Colonic mucosa (tissue), 4 donors: ENCODE measurements at places on chromosomes 1 and 21. TPM values are rescaled to one million over a fixed set of nuclear protein-coding genes. Genes with fewer than 3 reads are reported as not detected.

DNA sequence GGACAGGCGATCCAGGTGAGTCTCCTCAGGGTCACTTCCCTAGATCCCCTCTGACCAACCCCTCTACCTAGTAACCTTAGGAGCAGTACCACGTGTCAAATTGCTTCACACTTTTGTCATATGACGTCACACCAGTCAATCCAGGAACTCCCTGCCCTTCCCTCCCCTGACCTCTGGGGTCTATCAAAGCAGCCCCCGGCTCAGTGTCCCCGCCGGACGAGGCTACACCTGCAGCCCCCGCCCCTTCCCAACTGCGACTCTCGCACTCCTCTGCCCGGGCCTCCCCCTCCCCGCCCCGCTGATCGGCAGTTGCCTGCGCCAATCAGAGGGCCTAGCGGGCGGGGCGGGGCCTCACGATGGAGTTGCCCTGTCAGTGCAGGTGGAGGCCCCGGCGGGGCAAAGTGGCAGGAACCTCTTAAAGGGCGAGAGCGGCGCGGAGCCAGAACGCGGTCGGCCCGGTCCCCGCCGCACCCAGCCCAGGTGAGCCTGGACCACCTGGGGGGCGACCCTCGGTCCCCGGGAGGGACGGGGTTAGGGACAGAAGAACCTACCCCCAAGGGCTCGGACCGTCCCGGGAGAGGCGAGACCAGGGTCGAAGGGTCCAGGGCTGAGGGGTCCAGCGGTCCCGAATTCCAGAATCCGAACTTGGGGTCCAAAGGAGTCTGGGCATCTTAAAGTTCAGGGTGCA is 27.5 kb upstream of the EPB41 start:
- peaks cover 11% of the 10 kb centered on the region for H3K4me1 ChIP-seq
- H3K27me3 ChIP-seq = no peaks in the 10 kb centered on the region
- DNase-seq = peak; percentile 92
- H3K27ac ChIP-seq = peak overlapping the region; percentile 5

DNA sequence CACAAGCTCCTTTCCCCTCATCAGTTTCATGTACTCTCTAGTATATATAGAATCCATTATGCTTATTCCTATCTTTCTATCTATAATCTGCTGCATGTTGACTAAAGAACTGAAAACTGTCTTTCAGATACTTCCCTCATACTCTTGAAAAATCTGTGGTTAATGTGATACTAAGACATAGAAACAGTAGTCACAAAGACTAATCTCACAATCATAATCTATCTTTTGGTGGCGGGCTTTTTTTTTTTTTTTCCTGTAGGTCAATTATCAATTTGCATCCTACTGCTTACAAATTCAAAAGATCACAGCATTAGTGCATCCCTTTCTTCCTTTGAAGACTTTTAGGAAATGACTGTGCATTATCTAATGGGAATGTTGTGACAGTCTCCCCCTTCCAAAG is 4.7 kb downstream of the UBR4 start:
- no peaks in the 10 kb centered on the region for H3K27me3 ChIP-seq
- H3K4me3 ChIP-seq = no peak overlapping the region

DNA sequence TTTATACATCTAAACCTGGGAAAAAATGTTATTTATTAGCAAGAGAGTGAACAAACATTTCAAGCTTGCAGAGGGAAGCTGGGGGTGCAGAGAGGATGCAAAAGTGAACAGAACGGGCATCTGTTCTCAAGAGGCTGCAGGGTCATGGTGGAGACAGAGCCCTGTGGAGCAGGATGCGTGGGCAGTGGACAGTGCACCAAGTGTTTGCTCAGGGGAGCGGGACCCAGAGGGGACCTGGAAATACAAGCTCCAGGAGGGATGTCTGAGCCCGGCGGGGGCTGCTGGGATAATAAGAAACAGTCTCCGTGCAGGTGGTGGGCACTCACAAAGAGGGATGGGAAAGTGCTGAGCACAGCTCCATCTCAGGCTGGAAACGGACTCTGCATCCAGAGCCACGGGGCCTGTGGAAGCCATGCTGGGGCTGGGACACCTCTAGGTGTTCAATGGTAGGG is 105.3 kb upstream of the SLC45A1 start:
- no peaks in the 10 kb centered on the region for H3K36me3 ChIP-seq
- H3K4me1 ChIP-seq = no peaks in the 10 kb centered on the region
- H3K27me3 ChIP-seq = no peaks in the 10 kb centered on the region
- no peak overlapping the region for H3K4me3 ChIP-seq

The FNDC10 gene
- total RNA-seq = 4.2 TPM

- no peaks in the 10 kb centered on the region for H3K4me1 ChIP-seq
- no peak overlapping the region for H3K4me3 ChIP-seq
- no peak overlapping the region for H3K27ac ChIP-seq
- H3K27me3 ChIP-seq = no peaks in the 10 kb centered on the region
- no peak for DNase-seq
- H3K36me3 ChIP-seq = no peaks in the 10 kb centered on the region
Observed at GRCh38 chr1:221625026-221625425, 116.9 kb downstream of the DUSP10 start.

- H3K4me1 ChIP-seq = peaks cover 2% of the 10 kb centered on the region
Observed at GRCh38 chr1:162074276-162075005, 5.0 kb downstream of the NOS1AP start.

DNA sequence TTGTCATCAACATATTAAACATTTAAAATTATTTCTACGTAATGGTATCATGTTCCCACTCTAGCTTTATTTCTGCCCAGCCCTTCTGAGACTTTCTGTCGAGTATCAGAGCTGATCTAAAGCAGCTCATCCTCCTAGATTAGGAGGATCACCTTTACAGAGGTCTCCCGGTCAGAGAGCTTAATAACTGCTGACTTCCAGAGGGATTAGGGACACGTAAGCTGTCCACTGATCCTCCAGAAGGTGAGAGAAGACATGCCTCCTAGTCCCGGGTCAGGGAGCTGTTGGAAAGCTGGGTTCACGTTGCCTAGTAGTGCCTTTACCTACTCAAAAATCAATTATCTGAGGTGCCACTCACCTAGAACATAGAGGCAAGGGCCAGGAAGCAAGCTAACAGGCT is 31.2 kb upstream of the NADK start:
- peaks cover 11% of the 10 kb centered on the region for H3K36me3 ChIP-seq
- DNase-seq = no peak
- H3K4me3 ChIP-seq = no peak overlapping the region
- H3K4me1 ChIP-seq = no peaks in the 10 kb centered on the region
- H3K27ac ChIP-seq = no peak overlapping the region

The INSRR gene
- not detected for total RNA-seq

GRCh38 chr1:174671826-174672225 is 224.1 kb downstream of the GPR52 start:
- no peaks in the 10 kb centered on the region for H3K36me3 ChIP-seq
- no peak for DNase-seq
- no peak overlapping the region for H3K27ac ChIP-seq
- H3K4me3 ChIP-seq = no peak overlapping the region
- H3K4me1 ChIP-seq = no peaks in the 10 kb centered on the region
- H3K27me3 ChIP-seq = no peaks in the 10 kb centered on the region

The GPATCH4 gene
- total RNA-seq = 31.3 TPM

DNA sequence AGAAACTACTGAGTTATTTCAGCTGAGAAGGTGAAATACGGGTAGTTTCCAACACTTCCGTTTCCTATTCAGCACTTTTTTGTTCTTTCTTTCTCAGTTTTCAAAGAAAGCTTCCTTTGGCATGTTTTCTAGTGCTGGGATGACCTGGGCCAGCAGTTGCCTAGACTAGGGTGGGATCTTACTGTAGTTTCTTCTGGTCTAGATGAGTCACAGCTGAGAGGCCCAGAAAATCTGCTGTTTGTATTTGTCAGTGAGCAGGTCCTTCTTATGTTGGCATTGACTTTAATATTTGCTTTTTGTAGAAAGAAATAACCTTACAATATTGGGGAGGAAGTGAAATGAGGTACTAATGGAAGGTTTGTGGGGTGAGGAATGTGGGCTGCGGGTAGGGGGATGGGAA is 22.2 kb downstream of the C1orf21 start:
- DNase-seq = no peak
- H3K4me3 ChIP-seq = no peak overlapping the region
- no peaks in the 10 kb centered on the region for H3K4me1 ChIP-seq
- no peaks in the 10 kb centered on the region for H3K36me3 ChIP-seq
- H3K27me3 ChIP-seq = no peaks in the 10 kb centered on the region

The PRR9 gene
- not detected for total RNA-seq

DNA sequence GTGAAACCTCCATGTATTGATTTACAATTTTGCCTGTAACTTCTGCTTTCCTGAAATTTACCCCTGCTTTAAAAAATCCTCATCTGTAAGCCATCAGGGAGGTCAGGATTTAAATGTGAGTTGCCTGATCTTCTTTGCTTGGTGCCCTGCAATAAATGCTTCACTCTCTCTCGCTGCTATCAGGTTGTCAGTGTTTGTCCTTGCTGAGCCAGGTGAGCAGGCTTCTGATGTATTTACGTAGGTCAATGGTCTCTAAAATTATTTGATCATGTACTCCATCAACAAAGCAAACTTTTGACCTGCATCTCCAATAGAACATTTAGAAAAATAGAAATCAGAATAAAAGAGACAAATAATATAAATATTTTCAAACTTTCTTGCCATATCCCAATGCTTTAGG is 453.4 kb downstream of the DPYD start:
- H3K4me1 ChIP-seq = no peaks in the 10 kb centered on the region
- H3K4me3 ChIP-seq = no peak overlapping the region
- no peaks in the 10 kb centered on the region for H3K36me3 ChIP-seq
- DNase-seq = no peak

- no peaks in the 10 kb centered on the region for H3K4me1 ChIP-seq
- H3K27ac ChIP-seq = no peak overlapping the region
- no peaks in the 10 kb centered on the region for H3K36me3 ChIP-seq
- H3K27me3 ChIP-seq = no peaks in the 10 kb centered on the region
Observed at GRCh38 chr1:200488375-200489165, 78.7 kb upstream of the ZNF281 start.

GRCh38 chr1:20080441-20081352 is 10.7 kb downstream of the PLA2G5 start:
- DNase-seq = no peak
- no peaks in the 10 kb centered on the region for H3K36me3 ChIP-seq
- H3K27me3 ChIP-seq = no peaks in the 10 kb centered on the region
- H3K27ac ChIP-seq = no peak overlapping the region

DNA sequence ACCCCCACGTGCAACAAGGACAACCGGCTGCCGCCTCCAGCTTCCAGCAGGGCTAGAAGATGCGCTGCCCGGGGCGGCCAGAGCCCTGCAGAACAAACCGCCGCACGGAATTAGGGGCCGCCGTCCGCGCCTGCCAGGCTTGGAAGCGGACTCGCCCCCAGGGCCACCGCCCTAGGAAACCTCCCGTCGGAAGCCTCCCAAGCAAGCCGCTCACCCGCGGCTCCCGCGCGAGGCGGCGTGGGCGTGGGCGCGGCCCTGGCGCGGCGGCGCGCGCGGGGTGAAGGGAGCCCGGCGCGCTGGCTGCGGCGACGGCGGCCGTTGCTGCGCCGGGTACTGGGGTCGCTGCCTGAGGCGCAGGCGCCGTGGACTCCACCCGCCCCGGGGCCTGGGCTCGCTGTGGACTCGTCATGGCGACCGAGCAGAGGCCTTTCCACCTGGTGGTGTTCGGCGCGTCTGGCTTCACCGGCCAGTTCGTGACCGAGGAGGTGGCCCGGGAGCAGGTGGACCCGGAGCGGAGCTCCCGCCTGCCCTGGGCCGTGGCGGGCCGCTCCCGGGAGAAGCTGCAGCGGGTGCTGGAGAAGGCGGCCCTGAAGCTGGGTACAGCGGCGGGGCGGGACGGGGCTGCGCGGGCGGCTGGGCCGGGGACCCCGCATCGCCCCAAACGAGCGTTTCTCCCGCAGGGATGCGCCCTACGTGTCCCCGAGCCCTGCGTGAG is at the start of gene SCCPDH:
Gene SCCPDH, plus strand, starts transcription at position 394 of the 715 bp plus-strand sequence. Its CDS starts 14 bp downstream, at position 408.
- H3K27ac ChIP-seq = peak within 1 kb of the TSS; percentile 86
- peak; percentile 72 for DNase-seq
- no peaks in the 10 kb centered on the region for H3K36me3 ChIP-seq
- no peaks in the 10 kb centered on the region for H3K27me3 ChIP-seq
- no peaks in the 10 kb centered on the region for H3K4me1 ChIP-seq
- H3K4me3 ChIP-seq = peak within 1 kb of the TSS; percentile 92

The FCRL5 gene
- total RNA-seq = 1.8 TPM

GRCh38 chr1:221439747-221440501 is 302.0 kb downstream of the DUSP10 start:
- no peak overlapping the region for H3K27ac ChIP-seq
- no peak overlapping the region for H3K4me3 ChIP-seq
- no peaks in the 10 kb centered on the region for H3K36me3 ChIP-seq
- no peaks in the 10 kb centered on the region for H3K4me1 ChIP-seq
